ENCODE measurements at places on chromosomes 7 and 10.

DNA sequence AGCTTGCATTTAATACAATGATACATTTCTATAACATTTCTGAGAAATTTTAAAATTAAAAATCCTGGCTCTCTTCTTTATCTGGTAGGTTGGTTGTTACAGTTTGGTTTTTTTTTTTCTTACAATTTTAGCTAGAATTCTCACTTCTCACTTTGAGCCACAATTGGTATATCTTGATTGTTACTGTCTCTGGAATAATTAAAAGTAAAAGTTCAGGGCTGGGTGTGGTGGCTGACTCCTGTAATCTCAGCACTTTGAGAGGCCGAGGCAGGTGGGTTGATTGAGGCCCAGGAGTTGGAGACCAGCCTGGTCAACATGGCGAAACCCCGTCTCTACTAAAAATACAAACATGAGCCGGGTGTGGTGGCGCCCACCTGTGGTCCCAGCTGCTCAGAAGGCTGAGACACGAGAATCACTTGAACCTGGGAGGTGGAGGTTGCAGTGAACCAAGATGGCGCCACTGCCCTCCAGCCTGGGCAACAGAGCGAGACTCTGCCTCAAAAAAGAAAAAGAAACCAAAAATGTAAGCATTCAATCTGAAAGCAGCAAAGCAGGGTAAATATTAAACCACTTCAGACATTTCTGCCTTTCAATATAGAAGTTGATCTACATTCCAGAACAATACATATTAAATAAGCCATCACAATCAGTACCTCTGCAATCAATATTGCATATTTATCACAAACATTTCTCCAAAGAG, 88.6 kb upstream of the PFKP start:
- DNase-seq = no peak

GRCh38 chr7:74514131-74514591, 60.5 kb downstream of the GTF2IRD1 start:
- no peak for DNase-seq

- DNase-seq = no peak
These were observed 19.4 kb downstream of the NOBOX start for GRCh38 chr7:144384071-144384470.

DNA sequence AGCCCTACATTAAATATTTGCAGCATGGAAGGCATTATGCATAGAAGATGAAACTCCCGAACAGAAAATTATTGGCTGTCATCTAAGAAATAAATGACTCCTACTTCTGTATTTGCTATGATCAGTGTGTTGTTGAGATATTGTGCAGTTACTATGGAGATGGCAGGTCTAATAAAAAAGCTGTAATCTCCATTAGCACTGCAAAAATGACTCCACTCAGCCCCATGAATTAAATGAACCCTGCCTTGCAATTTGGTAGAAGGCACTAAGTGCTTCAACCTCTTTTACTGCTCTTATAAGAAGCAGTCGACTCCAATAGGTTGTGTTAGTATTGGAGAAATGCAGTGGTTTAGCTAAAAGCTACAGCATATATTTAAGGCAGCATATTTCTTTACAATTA, 290.0 kb upstream of the PHYHIPL start:
- DNase-seq = no peak
